ENCODE measurements at places on chromosomes 4 and X.

DNA sequence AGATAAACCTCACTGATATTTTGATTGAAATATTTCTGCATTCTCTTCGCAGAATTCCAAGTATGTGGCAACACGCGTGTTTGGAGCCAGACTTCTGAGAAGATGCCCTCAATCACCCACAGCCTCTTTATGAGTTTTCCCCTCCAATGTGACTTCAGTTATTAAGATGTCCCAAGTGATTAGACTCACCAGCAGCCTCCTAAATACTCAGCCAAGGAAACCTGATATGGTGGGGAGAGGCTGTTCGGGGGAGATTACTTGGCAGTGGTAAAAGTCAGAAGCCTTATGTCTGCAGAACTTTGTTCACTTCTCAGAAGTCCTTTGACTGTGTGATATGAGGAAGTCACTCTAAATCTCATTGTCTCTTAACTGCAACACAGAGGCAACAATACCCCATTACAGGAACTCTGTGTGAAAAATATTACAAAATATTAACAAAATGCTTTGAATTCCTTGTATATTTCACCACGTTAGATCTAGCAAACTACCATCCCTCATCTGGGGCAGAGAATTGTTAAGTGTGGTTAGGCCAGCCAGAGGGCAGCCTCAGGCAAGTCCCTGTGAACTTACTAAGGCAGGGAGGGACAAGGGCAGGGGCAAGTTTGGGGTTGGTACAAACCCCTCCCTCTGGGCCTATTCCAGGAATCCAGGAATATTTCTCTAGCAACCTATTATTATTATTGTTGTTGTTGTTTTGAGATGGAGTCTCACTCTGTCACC, 151.4 kb upstream of the USP9X start:
- no peak for DNase-seq

GRCh38 chr4:15774020-15774420, 4.1 kb upstream of the CD38 start:
- DNase-seq = no peak

DNA sequence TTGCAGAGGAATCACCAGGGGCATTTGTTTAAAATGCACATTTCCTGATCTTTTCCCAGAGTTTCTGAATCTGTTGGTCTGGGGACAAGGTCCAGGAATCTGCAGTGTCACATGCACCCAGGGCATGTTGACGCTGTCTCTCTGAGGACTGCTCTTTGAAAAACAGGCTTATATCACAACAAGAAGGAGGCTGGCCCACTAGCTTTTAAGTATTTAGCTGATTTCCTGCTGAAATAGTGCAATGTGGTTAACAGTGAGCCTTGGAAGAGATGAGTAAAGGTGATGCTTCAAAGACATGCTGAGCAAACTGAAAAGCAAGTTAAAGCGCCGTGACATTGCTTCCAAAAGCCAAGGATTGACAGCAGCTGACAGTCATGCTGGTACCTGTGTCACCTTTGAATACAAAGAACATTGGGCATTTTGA, 18.6 kb upstream of the SEPSECS start:
- no peak for DNase-seq

GRCh38 chrX:151082077-151082948, 94.1 kb upstream of the GPR50 start:
- DNase-seq = peak; percentile 31

DNA sequence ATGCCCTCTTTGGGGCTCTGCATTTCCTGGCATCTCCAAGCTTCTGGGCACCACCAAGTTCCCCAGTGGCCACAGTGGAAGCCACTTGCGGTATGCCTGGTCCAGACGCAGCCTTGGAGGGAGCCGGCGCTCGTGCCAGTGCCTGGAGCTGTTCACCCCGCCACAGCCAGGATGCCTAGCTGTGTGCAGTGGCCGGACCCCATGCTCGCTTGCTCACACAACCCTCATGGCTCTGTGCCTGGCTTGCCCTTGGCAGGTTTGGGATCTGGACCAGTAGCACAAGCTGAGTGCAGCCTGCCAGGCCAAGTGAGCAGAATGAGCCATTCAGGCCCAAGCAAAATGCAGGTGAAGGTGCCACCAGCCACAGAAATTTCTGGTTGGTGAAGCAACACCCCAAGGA, 283.5 kb downstream of the EVC2 start:
- DNase-seq = no peak

DNA sequence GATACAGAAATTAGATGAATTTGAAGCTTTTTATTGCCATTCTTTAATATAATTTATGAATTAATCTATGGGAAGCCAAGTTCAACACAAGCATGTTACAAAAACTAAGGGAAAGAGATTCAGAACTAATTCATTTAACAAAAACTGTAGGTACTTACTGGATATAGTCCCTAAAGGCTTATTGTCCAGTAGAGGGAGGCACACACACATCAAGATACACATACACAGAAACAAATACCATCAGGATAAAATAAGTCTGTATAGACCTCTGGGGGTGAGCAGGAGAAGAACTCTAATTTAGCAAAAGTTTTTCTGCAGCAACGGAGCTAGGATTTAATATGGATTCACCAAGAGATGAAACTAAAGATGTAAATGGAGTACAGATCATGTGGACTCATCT, 83.0 kb upstream of the IL13RA1 start:
- DNase-seq = no peak

DNA sequence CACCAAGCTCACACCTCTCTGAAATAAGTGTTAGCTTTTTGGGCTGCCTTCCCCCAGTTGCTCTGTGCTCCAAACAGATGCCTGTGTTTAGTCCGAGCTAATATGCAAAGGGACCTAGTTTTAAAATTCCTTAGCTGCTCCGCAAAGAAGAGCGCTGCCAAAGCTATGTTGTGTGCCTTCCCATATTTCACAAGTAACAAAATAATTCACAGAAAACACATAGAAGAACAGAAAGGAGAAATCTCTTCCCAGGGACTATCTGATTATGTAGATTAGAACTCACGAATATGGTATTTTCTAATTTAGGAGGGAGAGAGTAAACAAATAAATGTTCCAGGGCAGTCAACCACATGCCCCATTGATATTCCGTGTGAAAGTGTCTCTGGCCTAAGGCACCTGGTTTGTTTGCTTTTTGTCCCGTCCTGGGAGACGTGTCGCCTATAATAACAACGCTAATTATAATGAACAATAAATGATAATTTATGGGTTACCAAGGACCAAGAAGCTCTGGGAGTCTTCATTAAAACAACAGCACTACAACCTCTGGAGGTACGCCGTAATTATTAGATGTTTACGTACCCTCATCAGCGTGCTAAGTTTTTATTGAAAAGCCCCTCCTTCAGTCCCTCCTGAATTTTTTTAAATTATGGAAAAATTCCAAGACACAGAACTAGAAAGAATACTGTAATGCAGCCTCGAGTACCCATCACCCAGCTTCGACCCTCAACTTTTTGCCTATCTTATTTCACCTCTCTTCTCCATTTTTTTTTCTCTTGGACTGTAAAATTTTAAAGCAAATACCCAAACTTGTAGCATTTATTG, 1.2 kb upstream of the CCNG2 start:
- DNase-seq = no peak

DNA sequence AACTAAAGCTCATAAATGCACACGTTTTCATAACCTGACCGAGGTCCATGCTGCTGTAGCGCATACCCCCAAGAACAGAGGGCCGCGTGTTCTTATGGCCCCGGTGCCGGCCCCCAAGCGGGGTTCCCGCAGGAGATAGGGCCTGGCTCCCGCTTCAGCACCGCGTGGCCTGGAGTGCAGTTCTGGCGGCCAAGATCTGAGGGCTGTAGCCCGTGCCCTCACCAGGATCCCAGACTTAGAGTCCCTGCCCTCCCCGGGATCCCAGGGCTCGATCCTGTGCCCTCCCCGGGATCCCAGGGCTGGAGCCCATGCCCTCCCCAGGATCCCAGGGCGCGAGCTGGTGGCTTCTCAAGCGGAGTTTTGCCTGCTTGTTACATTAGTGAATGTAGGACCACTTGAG, 1.0 kb upstream of the GRPEL1 start:
- no peak for DNase-seq

- no peak for DNase-seq
These were observed 308.7 kb downstream of the PDGFC start for GRCh38 chr4:156662921-156663320.

DNA sequence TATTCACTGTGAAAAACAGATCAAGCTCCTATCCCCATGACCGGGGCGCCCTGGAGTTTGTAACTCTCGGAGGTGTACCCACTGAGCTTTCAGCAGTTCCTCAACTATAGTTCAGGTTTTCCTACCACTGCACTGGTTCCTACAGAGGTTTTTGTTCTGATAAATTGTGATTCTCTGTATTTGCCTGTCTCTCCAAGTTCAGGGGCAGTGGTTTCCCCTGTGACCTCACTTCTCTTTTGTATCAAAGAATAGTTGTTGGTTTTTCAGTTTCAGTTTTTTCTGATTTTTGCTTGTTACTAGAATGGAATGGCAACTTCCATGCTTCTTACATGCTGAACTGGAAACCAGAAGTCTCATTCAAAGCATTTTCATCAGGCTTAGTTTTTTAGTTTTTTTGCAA, 56.8 kb upstream of the PLS3 start:
- DNase-seq = no peak

GRCh38 chr4:14157262-14157661, 529.7 kb upstream of the BOD1L1 start:
- no peak for DNase-seq

DNA sequence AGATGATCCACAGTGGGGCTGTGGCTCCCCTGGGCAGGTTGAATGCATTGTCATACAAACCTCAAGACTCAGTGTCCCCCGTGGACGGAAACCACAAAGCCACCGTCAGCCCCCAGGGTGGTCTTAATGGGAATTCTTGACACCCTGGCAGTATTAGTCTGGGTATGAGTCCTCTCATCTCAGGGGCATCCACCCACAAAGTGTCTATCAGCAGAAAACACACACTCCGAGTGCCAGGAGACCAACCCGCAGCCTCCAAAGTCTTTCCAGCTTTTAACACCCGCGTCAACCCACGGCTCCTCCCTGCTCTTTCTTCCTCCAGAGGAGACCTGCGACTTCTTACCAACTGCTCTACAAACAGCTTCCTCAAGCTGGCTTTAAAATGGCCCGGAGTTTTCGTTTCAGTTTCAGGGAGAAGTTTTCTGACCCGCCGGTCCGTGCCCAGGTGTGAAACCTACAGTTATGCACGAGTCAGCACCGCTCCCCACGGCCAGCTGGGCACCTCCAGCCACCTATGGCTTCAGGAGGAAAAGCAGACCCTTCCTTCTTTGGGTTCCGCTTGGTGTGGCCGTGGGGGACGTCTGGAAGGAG, 14.4 kb upstream of the ASMTL start:
- no peak for DNase-seq

DNA sequence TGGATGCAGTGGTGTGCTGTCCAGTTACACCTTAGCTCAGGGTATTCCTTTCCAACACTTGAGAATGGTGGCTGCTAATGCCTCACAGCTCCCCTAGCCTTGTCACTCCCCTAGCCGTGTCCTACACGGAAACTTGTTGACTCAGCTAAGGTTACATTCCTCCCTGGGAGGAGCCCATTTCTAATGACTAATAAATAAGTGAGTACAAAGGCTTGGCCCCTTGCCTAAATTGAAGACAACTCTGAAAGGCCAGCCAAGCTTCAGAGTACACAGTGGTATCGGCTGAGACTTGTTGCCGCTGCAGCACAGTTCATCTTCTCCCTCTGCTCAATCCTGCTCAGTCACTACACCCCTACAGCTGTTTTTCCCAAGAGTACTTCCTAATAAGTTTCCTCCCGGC, 21.2 kb upstream of the SLC25A31 start:
- DNase-seq = no peak

DNA sequence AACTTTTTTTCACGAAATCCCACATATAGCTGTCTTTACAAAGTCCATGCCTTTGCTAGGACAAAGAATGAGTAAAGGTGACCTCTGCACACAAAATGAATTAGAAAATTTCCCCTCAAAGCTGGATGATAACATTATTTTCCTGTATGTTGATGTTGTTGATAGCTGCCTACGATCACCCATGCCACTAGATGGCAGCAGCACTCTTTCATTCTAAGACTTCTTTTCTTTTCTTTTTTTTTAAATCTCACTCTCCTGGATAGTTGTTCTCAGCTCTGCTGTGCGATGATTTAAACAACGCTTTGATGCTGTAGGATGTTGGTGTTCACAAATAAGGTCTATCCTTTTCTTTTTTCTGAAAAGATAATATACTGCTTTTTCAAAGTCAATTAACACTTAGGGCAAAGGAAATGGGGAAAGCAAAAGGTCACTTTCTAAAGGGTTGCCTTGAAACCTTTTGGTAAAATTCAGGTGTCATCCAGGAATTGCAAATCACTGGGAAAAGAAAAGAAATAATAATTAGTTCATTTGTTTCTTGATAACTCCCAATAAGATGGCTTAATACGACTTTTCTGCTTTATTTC, 266.8 kb downstream of the C4orf33 start:
- no peak for DNase-seq

DNA sequence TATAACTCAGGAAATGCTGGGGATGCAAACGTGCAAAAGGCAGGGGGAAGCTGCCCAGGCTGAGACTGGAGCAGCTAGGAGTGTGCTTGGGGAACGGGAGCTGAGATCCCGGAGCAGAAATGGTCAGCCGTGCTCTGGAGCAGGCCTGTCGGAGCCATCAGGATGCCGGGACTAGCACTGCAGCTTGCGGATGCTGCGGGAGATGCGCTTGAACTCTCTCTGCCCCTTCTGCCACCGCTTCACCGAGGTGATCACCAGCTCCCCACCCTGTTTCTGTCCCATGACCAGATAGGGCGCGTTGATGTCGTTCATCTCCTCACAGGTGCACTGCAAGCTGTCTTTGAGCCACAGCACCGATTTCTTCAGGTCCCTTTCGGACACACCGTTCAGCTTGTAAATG, 7.6 kb downstream of the SFRP2 start:
- DNase-seq = no peak

DNA sequence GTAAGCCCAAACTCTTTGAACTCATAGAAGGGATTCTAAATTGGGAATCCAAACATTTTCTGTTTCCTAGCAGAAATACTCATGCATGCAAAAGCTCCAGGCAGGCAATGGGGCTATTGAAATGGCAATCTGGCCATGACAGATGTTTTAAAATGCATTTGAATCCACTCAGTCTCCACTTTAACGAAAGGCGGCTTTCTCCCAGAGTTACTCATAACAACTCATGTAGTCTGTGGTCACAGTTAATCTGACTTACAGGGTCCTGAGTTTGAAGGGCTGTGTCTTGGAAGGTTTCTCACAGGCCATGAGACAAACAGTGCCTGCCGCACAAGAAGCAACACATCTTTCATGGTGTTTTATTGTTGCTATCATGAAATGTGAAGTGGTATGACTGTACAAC, 185.7 kb downstream of the AMELX start:
- DNase-seq = no peak

DNA sequence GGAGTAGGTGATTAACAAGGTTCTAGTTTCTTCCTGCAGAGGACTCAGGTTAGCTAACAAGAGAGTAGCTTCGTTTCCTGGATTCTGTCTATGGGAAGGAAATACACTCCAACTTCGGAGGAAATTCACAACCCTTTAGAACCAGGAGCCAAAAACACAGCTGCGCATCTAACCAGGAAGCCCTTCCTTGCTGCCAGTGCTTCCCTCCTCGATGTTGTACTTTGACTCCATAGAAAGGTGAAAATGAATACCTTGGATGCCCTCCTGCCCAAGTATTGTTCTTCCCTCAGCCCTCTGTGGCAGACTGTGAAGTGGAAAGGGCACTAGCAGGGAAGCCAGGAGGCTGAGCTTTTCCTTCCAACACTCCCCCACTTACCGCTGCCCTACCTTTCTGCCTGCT, 35.1 kb downstream of the AKAP4 start:
- no peak for DNase-seq

- DNase-seq = no peak
These were observed 6.6 kb downstream of the CCDC110 start for GRCh38 chr4:185464887-185465286.

All from activated T-helper 9 cell treated with anti-CD3 and anti-CD28 coated beads, Interleukin-2, amount 50 U/mL, for 16 hours (primary cell).